Stimulated activated CD4-positive, alpha-beta T cell treated with anti-CD3 and anti-CD28 coated beads, Interleukin-2, amount 100 ng/mL, for 4 hours (primary cell): ENCODE measurements at places on chromosomes 7 and 10.

DNA sequence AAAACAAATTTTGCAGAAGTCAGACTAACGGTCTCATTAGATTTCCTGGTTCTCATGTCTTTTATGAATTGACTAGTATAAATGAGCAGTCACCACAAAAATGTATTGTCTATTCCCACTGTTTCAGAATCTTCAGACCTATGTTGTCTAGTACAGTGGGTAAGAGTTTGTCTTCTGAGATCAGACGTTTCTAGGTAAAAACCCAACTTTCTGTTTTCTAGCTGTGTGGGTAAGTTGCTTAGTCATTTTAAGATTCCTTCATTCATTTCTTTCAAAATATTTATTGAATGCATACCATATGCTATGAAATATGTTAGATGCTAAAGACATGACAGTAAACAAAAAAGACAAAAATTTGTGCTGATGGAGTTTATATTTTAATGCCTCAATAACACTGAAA is 156.3 kb downstream of the POLR1F start:
- DNase-seq: no peak

DNA sequence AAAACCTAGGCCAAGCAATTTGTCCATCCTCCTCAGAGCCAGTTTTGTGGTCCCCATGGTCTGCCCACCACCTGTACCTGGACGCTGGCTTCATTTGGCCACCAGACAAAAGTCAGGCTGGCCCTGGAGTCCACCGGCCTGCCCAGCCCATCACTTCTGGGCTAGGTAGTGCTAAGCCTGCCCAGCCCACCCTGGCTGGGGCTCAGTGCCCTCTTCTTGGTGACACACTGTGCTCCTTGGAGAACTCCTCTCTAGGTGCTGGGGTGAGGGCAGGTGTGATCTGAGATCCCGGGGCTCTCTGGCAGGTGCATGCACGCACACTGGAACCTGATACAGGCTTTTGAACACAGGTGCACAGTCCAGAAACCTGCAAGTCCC is 1.1 kb downstream of the AIFM2 start:
- no peak for DNase-seq

GRCh38 chr7:50037086-50037485 is 56.0 kb downstream of the ZPBP start:
- no peak for DNase-seq

- DNase-seq: no peak
These were observed 47.5 kb upstream of the HNRNPH3 start for GRCh38 chr10:68284062-68285001.

DNA sequence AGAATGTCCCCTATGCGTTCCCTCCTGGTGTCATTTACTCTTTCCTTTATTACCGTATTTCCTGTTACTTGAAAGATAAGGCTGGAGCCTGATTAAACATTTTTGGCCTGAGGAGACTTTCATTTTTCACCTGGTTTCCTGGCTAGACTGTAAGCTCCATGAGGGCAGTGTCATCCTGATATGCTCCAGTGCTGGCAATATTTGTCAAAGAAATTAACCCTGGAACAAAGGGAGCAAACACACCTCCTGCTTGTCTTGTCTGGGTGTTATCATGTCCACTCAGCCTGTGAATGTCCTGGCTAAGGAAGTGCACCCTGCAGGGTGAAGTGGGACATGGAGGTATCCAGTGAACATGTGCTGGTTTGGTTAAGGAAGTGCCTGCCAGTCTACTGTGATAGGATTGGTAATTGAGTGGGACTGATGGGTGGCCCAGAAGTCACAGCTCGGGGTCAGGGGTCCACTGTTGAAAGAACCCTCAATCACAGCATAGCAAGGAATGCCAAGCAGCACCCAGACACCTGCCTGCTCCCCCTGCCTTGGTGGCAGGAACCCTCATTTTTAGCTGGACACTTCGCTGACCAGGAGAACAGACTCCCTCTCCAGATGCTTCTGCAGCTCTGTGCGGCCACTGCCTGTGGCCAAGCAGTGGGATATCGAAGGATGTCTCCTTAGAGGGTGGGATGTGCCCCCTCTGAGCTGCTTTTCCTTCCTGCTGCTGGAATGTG is 20.9 kb upstream of the PPIA start:
- no peak for DNase-seq
